Activated naive CD4-positive, alpha-beta T cell treated with Interleukin-2 at 50 U/mL for 16 hours (primary cell): ENCODE measurements at places on chromosomes 2 and 18.

DNA sequence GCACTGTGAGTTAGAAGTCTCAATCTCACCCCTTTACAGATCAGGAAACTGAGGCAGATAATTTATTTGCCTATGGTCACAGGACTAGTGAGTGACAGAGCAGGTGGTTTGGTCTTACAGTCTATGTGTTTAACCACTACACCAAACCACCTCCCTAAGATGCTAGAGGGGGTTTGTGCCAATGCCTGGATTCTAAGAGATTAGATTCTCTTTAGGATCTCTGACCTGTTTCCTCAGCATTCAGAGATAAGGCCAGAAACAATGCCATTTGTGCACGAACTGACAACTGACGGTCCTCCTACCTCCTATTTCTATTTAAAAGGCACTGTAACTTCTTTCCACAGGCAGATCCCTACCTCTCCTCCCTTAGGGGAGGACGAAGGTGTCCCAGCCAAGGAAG is 2.3 kb upstream of the SLC20A1 start:
- DNase-seq: no peak

- DNase-seq: no peak
These were observed 22.6 kb downstream of the MEIS1 start for GRCh38 chr2:66457545-66457944.

GRCh38 chr2:26462511-26463243 is 15.2 kb downstream of the OTOF start:
- no peak for DNase-seq

DNA sequence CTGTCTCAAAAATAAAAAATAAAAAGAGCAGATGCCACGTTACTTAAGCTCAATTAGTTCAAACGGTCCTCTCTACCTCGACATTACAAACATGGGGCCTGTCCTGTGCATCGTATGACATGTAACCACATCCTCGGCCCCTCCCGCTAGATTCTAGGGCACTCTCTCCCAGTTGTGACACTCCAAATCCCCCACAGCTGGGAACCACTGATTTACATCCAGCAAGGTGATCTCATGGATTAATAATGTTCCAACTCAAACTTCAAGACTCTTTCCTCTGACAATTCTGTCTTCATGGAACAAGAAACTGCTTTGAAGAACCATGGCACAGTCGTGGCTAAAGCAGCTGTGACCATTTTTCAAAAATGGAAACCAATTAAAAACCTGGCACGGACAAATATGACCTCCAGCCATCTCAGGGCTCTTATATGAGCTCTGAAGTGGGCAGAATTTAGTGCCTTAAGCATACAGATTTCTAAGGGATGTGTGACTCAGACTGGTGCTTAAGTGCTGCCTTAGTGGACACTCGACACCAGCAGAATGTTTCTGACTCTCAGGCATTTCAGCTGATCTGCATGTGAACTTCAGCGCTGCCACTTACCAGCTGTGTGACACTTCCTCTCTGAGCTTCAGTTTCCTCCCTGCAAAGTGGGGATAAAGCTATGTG is 31.7 kb upstream of the ASAP2 start:
- DNase-seq: no peak

DNA sequence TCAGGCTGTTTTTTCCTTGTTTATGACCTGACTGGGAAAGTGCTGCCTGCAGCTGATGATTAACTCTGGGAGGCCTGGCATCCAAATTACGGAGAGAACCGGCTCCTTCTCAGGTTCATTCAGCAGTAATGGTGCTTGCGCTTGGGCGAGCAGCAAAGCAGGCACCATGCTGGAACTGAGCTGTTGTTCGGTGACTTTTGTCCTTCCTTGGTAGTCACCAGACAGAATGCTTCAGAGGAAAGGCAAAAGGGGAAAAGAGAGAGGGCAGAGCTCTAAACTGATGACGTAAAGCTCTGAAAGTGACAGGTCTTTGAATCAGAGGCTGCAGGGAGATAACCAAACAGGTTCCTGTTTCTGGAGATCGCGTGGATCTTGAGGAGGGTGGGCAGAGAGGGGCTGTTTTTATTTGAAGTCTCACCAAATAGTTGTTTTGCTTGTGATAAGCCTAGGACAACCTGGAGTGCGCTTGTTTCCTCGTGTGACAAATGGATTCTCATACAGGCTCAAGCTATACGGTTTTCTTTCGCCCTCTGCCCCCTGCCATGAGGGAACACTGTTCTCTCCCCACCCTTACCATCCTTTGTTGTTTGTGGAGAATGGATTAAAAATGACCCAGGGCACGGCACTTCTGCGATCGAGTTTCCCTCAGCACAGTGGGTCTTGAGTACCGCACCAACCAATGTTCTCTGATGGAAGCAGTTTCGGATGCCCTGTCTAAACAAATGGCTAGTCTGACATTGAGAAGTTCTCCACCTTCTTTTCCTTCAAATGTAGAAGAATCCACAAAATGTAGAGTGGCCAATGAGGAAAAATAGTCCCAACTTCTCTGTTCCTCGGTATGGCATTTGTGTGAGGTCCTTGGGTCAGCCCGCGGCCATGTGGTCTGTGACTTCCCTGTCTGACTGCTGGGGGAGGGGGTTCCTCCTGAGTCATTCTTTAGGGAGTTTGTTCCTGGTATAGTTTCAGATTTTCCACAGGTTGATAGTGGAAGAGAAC is 1.3 kb downstream of the RASGRP3 start:
- DNase-seq: peak; percentile 14

- DNase-seq: no peak
These were observed 210.0 kb upstream of the ACVR2A start for GRCh38 chr2:147634826-147635225.

DNA sequence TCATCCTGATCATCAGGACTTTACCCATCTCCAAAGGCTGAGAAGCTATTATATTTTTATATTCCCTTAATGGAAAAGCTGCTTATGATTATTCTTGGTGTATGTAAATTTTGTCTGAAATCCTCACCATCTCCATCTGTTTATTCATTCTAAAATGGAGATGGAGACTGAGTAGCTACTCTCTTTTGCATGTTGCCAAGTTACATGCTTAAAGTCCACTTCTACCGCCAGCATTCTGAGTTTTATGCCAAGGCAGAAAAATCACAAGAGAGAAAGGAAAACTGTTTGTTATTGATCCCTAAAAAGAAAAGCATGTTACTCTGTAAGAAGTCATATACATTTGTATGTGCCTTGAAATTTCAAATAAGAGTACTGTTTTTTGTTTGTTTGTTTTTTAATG is 94.4 kb upstream of the NOSTRIN start:
- no peak for DNase-seq

GRCh38 chr2:51219468-51219867 is 187.5 kb upstream of the NRXN1 start:
- DNase-seq: no peak

GRCh38 chr2:62343206-62343605 is 147.3 kb downstream of the B3GNT2 start:
- DNase-seq: no peak

GRCh38 chr2:214193943-214194342 is 216.9 kb upstream of the VWC2L start:
- DNase-seq: no peak

- DNase-seq: peak; percentile 57
These were observed 56.1 kb downstream of the SLC35F5 start for GRCh38 chr2:113700186-113700841.

GRCh38 chr18:74589021-74589420 is 8.6 kb upstream of the ZNF407 start:
- DNase-seq: no peak

GRCh38 chr18:5585653-5586052 is 41.9 kb upstream of the EPB41L3 start:
- DNase-seq: no peak

- peak; percentile 45 for DNase-seq
These were observed 25.0 kb downstream of the SERPINB8 start for GRCh38 chr18:63994783-63995399.

GRCh38 chr2:72923833-72924352 is 6.6 kb downstream of the EMX1 start:
- no peak for DNase-seq

DNA sequence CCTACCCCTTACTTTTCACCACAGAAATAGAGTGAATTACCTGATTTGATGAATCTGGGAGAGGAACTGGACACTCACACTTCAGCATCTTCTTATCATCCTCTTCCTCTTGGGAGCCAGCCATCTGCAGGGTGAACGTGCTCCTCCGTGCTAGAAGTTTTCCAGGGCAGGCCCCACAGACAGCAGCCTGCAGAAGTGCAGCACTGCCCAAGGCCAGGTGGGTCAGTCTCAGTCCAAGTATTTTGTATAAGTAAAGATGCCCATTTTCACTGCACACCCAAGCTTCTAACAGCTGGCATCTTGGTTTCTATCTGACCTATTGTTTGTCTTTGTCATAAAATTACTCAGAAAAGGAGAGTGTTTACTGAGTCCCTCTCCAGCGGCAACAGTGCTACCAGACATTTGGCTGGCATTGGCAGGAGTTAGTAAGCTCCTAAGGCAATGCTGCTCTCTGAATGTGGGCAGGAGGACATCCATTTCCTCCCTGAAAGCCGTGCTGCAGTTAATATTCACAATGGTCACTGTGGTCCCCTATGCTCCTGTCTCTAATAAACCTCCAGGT is 222.6 kb upstream of the CTAGE1 start:
- no peak for DNase-seq

- no peak for DNase-seq
These were observed 42.0 kb downstream of the PKP4 start for GRCh38 chr2:158498749-158499136.

DNA sequence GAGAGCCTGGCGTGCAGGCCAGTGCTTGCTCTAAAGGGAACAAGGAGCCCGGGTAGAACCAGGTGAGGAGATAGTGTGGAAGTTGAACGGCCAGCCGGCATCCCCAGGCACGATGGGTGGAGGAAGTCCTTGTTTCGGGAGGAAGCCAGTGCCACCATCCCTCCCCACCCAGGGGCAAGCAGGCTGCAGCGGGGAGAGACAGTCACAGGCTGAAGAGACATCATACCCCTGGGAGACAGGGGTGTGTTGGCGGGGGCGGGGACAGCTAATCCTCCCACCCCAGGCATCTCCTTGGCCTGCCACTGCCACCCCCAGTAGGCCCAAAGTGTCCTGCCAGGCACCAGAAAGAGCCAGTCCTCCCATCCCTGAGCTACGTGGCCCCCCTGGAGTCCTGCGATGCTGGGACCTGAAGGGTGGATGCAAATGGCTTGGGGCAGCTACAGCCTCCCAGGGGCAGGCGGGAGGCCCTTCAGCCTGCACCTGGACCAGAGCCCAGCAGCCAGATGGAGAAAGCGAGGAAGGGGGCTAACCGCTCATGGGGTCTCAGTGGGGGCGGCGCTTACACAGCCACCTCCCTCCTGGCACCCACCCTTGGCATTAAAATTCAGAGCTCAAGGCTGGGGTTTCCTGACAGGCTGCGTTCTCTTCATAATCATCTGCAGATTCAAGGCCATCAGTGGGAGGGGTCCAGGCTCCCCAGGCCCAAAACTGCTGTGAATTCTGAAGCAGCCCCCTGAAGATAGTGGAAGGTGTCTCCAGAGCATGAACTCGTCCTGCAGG is 14.8 kb upstream of the GPR55 start:
- no peak for DNase-seq

DNA sequence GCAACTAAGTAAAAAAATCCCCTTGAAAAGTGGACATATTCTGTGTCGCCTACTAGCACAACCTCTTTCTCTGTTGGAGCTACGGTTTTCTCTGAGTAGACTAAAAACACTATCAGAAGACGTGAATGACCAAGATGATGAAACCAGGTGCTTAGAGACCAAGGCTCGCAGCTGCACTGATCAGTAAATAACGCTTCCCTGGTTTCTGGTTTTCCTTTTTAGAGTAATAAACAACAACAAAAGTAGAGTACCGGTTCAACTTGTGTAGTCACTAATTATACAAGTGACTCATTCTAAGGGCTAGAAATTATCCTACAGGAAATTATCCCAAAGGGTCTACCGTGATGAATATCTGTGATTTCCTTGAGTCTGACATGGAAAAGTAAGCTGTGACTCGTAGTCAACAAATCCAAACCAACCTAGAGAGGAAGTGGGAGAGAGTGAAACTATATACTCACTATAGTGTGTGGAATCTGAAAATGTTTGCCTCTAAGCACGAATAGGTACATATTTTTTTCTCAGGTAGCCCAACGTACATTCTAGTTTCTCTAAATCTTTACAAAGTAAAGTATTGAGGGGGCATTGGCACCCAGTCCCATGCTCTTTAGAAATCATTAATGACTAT is 17.8 kb downstream of the RASGRP3 start:
- no peak for DNase-seq

DNA sequence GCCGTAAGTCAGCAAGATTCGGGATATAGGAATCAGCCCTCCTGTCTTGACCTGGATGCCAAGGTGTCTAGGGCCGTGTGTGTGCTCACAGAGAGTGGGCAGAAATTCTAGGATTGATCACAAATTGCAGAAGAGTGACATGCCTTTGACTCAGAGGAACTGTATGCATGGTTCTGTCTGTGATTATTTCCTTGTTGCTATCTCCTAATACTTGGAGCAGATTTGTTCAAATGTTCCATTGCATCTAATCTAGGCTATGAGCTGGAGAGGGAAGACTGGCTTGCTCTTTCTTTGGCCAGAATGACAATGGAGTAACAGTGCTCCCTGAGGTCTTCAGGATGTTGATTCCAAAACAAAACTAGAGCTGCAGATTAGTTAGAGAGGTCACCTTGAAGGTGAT is 115.0 kb downstream of the EN1 start:
- no peak for DNase-seq

DNA sequence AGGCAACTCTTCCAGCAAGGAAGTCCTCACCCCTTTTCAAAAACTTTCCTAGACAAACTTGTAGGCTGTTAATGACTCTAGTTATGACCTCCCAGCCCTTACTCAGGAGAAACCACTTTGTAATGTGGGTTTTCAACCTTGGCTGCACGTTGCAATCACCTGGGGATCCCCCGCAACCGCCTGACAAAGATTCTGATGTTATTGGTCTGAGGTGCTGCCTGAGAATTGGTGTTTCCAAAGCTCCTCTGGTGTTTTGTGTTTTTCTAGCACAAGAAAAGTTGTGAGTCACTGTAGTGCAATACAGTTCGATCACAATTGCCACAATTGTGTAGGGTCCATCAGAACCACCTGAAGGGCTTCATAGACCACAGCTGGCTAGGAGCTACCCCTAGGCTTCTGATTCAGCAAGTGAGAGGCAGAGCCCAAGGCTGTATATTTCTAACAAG is 121.6 kb downstream of the SP100 start:
- DNase-seq: peak; percentile 3

GRCh38 chr2:239153806-239154591 is 246.8 kb downstream of the HDAC4 start:
- DNase-seq: no peak

DNA sequence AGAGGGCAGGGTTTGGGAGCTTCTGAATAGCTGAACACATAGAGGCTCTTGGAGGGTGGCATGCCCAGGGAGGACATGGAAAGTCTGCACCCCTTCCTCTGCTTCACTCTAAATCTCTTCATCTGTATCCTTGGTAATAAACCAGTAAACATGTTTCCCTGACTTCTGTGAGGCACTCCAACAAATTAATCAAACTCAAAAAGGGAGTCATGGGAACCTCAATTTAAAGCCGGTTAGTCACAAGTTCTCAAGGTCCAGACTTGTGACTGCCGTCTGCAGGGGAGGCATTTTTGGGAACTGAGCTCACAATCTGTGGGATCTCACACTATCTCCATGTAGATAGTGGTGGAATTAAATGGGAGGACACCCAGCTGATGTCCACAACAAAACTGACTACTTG is 33.1 kb upstream of the STON1 start:
- no peak for DNase-seq

GRCh38 chr2:42754021-42754775 is 9.7 kb downstream of the OXER1 start:
- DNase-seq: no peak

GRCh38 chr2:233464531-233465240 is 101.9 kb downstream of the USP40 start:
- DNase-seq: no peak

GRCh38 chr2:13996527-13996926 is 636.0 kb upstream of the LRATD1 start:
- DNase-seq: no peak

- no peak for DNase-seq
These were observed 190.8 kb downstream of the RNF152 start for GRCh38 chr18:61702007-61702406.
